ENCODE measurements at places on chromosomes 5 and 9.

DNA sequence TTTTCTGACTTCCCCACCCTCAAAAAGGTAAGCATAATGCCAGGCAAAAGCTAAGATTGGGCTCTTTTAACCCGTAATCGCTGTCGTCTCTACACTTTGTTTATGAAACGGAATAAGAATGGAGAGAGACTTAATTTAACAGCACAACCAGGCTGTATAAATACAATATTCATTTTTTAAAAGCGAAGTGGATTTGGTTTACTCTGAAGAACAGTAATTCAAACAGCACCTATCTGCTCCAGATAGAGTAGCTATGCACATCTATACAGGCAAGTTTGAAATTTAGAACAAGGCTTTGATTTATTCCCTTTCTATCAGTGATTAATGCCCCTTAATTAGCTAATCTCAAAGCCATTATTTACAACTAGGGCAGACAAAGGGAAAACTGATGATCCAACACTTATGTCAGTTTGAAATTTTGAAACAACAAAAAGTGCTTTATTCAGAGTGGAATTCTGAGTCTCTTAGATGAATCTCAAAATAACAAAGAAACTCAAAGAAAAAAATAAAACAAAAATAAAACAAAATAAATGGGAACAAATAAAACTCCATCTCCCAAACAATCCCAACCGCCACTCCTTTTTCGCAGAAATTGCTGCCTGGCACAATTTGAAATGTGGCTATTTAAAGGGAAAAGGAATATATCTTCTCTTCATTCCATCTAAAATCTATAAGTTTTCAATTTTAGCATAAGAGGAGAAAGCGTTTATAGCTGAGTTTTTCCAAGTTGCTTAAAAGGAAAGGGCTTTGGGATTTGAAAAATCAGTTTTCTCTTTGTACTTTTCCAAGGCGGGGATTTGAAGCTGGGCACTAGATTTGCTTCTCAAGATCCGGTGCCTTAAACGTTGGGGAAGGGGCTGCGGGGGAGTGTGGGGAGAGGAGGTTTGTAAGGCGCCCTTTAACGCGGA lies 298.6 kb downstream of the PARP8 start:
- DNase-seq = no peak

GRCh38 chr5:16810208-16810854 lies 125.8 kb downstream of the MYO10 start:
- DNase-seq = no peak

DNA sequence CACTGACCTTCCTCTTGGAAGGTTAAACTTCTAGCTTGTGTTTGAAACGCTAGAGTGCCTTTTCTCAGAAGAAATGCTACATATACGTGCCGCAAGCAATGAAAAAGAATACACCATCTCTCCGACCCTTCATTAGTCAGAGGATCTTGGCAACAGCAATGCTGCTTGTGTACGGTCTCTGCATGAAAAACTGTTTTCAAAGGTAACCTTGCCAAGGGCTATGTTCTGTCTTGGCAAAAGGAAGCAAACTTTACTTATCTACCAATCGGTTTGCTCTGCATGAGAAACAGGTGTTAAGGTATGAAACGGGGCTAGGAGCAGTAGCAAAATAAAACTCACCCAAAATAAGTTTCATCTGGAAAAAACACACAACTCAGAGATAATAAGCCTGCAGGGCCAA lies 297.8 kb downstream of the FBXL17 start:
- no peak for DNase-seq

- no peak for DNase-seq
These were observed 255.1 kb downstream of the MAT2B start for GRCh38 chr5:163760498-163760897.

GRCh38 chr9:127033789-127034188 lies 88.6 kb downstream of the ANGPTL2 start:
- DNase-seq = no peak

GRCh38 chr5:157710882-157711281 lies 20.3 kb upstream of the THG1L start:
- DNase-seq = no peak

DNA sequence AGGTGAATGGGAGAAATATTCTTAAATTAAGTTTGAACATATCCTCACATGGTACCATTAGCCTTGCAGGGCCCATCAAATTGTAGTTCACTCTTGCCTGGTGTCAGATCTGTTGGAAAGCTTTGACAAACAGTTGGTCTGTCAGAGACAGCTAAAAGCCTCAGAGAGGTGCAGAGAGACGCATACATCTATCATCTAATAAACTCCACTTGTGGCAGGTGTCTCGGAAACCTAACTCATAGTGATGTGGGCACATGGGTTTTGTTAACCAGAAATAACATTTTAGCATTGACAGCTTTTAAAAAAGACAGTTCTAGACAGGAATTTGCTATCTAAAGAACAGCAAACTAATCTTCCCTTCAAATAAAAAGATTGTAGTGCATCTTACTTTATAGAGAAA lies 315.9 kb downstream of the KDM4C start:
- DNase-seq = no peak

DNA sequence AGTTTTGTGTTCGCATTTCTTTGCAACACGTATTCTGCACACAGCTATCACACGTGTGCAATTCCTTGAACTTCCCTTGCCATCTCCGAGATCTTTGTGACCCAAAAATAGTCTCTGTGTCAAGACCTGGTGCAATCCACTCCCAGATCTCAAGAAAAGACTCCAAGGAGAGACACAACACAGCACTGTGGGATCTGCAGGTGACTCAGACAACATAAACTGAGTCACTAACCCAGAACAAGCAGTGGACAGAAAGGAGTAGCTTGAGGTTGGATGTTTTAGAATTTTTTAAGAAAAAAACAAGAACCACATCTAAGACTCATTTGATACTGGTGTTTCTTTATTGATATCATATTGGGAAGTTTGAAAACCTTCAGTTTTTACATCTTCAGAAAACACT lies 396.9 kb downstream of the AGTPBP1 start:
- no peak for DNase-seq

- no peak for DNase-seq
These were observed 158.1 kb upstream of the NREP start for GRCh38 chr5:111914966-111915636.

DNA sequence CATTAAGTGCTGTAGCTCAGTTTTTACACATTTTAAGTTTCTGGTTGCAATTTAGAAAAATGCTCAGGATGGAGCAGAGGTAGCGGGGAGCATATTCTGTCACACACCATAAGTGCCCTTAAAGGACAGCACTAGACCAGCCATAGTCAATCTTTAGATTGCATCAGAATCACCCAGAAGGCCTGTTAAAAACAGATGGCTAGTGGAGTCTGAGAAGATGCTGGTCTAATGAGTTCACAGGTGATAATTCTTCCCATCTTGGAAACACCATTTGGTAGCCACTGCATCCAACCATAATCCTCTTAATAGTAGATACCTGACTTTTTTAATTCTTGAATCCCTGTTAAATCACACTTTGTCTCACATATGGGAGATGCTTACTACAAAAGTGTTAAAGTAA lies 113.2 kb downstream of the CDH18 start:
- DNase-seq = no peak

GRCh38 chr9:4380406-4380805 lies 80.5 kb upstream of the GLIS3 start:
- DNase-seq = no peak

DNA sequence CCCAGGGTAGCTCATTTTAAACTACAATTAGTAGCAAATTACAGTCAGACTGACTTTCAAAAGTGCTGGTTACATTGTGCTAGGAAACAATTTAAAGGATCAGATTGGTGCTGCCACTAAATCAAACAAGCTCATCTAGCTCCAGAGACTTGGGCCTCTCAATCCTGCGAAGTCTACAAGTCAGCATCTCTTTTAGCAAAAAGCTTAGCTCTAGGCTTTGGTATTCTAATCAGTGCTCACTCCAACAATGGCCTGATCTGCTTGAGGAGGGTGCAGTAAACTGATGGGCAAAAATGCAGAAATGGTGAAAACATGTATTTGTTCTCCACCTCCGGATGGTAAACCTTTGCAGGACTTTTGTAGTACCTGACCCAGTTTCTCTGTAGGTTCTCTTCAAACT lies 47.0 kb upstream of the SEMA6A start:
- DNase-seq = no peak

Measured in stimulated activated CD4-positive, alpha-beta T cell treated with anti-CD3 and anti-CD28 coated beads, TNF-alpha, amount 100 ng/mL, for 1 hour (primary cell).